ENCODE measurements at places on chromosomes 5 and 9. TPM values are rescaled to one million over a fixed set of nuclear protein-coding genes. Genes with fewer than 3 reads are reported as not detected.

DNA sequence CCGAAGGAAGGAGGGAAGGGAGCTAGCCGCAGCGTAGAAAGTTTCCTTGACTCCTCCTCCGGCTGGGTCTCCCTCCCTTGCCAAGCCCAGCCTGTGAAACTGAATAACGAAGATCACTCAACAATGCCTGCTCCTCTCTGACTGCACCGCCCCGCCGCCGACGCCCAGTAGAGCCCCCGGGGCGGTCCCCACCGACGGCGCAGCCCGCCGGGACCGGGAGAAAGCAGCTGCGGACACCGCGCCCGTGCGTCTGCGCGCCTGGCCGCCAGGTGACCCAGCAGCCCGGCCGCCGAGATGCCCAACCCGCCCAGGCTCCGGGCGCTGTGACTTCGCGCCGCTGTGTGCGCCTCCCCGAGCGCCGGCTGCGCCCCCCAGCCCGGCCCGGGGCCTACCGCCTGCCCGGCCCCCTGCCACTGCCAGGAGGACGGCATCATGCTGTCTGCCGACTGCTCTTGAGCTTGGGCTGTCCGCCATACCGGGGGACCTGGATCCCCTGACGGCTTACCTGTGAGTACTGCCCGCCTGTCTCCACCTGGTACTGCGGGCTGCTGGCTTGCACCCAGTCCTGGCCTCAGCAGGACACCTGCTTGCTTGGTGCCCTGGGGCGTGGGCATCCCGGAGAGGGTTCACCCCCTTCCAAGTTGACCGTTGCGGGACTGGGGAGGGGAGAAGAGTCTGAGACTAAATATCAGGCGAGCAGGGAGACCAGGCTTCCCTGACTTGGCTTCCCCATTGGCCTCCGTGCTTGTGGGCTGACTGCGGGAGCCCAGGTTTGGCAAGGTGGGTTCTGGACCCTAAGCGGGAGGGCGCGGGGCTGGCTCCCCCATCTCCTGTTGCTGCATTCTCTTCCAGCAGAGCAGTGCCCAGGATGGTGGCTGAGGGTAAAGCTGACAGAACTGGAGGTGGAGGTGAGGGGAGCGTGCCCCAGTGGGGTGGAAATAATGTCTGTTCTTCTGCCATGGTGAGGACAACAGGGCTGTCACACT, 26.2 kb upstream of the SPTLC1 start:
- DNase-seq = peak; percentile 27

GRCh38 chr5:157732596-157733262, 1.5 kb downstream of the THG1L start:
- no peak for DNase-seq

- DNase-seq = no peak
Measured at GRCh38 chr5:122730456-122730855, 44.4 kb upstream of the SNX2 start.

DNA sequence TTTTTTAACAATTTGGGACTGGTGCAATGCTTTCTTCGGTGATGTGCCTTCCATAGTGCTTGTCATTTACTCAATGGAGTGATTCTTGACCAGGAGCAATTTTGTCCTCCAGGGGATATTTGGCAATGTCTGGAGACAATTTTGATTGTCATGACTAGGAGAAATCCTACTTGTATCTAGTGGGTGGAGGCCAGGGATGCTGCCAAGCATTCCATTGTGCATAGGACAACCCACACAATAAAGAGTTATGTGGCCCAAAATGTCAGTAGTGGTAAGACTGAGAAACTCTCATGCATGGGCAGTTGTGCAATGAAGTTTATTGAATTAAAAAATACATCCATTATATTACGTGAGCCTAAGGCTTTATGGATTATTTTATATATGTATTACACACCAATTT, 70.5 kb downstream of the FOCAD start:
- DNase-seq = no peak

- no peak for DNase-seq
Measured at GRCh38 chr5:122701640-122702523, 73.0 kb upstream of the SNX2 start.

- no peak for DNase-seq
Measured at GRCh38 chr9:122214507-122214906, 14.2 kb downstream of the LHX6 start.

- DNase-seq = no peak
Measured at GRCh38 chr9:124217836-124218437, 39.8 kb upstream of the NEK6 start.

DNA sequence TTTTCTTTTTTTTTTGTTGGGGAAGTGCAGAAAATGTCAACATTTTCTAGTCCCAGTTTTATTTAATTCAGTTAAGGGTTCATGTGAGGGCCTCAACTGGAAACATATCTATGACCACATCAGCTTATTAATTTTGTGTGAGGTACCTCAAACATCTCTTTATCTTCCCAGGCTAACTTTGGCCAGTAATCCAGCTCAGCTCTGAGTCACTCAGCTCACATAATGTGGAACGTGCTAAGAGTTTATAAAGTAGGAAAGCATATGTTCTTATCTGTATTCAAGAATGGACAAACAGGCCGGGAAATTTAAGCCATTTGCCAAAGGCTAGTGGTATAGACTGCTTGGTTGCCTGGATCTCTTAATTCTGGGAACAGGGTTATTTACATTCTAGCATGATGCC, 118.4 kb downstream of the INSYN2B start:
- peak; percentile 91 for DNase-seq

GRCh38 chr5:14115323-14115895, 27.7 kb upstream of the TRIO start:
- no peak for DNase-seq

- no peak for DNase-seq
Measured at GRCh38 chr5:167546270-167546669, 745.2 kb upstream of the WWC1 start.

- DNase-seq = peak; percentile 62
Measured at GRCh38 chr9:125889476-125890419, 142.6 kb downstream of the PBX3 start.

- DNase-seq = no peak
Measured at GRCh38 chr5:113502073-113502472, 11.4 kb upstream of the YTHDC2 start.

- DNase-seq = no peak
Measured at GRCh38 chr5:159567461-159567860, 237.2 kb upstream of the IL12B start.

DNA sequence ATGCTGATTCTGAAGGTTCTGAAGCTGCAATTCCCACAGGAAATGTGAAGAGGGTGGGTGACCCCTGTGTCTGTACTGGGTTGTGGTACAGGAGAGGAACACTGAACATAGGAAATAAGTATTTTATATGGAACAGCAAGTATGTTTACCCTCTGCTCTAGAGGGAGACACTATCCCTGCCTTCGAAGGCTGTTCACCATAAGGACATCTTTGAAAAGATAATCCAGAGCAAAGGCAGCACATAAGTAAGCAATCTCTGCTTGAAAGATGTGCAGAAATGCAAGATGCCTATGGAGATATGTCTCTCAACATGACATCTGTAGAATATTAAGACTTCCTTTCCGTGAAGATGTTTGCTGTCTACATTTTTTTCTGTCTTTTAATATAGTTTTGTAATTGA, 184.4 kb upstream of the EFNA5 start:
- no peak for DNase-seq

The SH3RF2 gene
- 0.53 TPM for polyA plus RNA-seq

The ELOVL7 gene
- 0.07 TPM for polyA plus RNA-seq

The GARIN3 gene
- not detected for polyA plus RNA-seq

The CATSPER3 gene
- polyA plus RNA-seq = 0.32 TPM

The LTC4S gene
- polyA plus RNA-seq = 0.32 TPM

The IFNA13 gene
- polyA plus RNA-seq = not detected

The ABITRAM gene
- 24.8 TPM for polyA plus RNA-seq

The MEF2C gene
- polyA plus RNA-seq = 9.3 TPM

The TRIM36 gene
- polyA plus RNA-seq = 0.68 TPM

The FYB1 gene
- not detected for polyA plus RNA-seq
